Stromal cell of bone marrow (primary cell): ENCODE measurements at places on chromosomes 3 and 15.

- DNase-seq, result no peak
These were observed 28.6 kb downstream of the SOX14 start for GRCh38 chr3:137792626-137793271.

GRCh38 chr3:49614936-49615335 lies 59.2 kb upstream of the APEH start:
- no peak for DNase-seq

DNA sequence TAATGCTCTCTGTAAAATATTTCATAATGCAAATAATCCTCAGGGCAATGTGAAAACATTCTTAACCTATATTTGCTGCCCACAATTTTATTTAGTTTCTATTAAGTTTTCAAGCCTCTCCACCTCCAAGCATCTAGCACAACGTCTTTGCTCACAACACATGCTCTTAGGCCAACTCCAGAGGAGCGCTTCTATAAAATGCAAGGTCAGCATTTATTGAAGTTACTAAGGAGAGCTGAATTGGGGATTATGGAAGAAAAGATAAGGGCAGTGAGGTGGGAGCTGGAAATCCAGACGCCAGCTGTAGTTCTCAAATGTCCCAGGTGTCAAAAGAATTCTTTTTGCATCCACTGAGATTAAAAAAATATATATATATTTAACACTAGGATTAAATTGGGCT lies 996 bp downstream of the RABL3 start:
- DNase-seq, result no peak

DNA sequence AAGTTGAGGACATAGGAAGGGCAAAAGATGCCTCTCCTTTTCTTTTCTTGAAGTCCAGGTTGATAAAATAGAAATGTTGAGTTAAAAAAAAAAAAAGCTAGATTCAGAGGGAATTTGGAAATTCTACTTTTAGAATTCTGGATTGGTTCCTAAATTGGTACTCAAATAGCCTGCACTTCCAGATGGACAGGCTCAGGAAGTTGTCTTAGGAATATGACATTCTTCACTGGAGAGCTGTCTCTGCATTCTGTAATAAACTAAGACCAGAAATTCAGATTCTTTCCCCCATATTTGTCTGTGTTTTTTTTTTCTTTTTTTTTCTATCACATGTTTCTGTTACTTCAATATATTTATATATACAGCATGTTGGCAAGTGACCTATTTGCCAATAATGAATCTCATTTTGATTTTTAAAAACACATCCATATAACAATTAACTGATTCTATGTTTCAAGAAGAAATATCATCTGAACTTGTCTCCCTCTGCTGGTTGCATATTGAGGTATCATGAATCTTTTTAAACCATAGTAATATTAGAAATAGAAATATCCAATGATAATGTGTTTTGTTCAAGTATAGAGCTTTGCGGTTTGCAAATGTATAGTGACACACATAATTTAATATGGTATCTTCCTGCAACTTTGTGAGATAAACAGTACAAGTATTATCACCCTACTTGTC lies 8.5 kb upstream of the LSAMP start:
- DNase-seq, result no peak

DNA sequence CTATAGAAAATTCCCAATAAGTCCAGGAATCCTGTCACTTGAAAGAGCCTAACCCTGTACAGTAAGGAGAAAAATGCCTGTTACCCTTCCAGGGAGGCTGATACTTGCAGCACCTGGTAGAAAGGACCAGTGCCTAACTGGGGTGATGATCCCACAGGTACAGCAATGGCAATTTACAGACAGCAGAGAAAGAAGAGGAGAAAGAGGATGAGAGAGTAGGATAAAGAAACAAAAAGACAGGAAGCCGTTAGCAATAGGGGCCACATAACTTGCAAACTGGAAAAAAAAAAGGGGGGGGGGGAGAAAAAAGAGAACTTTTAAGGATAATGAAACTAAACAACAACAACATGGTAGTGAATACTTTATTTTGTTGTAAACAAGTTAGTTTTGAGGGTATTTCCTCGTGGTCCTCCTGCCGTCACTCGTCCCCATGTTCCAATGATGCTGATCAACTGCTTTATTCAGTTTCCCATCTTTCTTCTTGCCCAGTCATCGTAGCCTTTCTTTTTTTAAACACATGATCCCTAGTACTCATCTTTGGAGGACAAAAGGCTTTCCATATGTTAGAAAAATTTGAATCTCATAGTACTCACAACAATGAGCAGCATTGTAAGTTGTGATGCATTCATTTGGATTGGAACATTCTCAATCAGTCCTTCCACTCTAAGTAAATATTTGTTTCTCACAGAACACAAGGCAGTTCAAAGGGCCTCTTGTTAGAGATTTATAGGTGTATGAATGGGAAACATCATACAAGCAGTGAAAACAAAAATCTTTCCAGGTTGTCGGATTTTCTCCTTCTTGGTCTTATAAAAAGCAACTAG lies 8.6 kb downstream of the TM4SF1 start:
- DNase-seq, result no peak

DNA sequence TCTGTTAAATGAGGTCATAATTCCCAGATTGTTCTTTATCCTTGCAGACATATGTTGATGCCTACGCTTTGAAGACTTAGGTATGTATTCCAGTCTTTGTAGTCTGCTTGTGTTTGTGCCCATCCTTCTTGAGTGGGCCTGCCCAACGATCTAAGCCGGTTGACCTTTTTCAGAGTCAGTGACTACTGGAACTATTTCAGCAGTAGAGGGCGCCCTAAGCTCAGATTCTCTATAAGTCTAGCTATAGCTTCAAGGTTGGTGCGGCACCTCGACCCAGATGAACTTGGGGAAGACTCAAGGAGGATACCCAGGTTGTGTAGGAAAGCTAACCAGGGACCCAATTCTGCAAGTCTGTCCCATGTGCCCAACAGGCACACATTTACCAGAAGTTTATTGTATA lies 228.8 kb upstream of the PPP2R3A start:
- no peak for DNase-seq

GRCh38 chr15:28128031-28128430 lies 28.9 kb upstream of the OCA2 start:
- no peak for DNase-seq

DNA sequence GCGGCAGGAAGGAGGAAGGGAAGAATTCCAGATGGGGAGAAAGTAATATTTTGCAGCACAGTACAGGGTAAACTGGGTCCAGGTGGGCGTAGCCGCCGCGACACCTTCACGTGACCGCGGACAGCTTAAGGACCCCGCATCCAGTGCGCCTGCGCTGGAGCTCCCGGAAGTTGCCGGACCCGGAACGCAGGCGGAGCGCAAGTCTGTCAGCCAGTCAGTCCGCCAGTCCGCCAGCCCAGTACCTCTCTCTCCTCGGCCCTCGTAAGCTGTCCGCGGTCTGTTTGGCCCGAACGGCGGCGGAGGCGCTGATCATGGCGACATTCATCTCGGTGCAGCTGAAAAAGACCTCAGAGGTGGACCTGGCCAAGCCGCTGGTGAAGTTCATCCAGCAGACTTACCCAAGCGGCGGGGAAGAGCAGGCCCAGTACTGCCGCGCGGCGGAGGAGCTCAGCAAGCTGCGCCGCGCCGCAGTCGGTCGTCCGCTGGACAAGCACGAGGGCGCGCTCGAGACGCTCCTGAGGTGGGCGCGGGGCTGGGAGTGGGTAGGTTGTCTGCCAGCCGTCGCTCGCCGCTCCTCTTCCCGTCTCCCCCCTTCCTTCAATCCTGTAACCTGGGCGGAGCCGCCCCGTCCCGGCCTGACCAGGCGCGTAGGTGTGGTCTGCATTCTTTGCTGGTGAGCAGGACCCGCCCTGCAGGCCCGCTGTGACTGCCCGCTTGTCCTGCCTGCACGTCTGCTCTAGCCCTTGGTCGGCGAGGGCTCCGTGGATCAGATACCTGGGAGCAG lies at the start of gene PDCD6IP:
Gene PDCD6IP (plus strand): TSS at position 213 of the 784 bp plus-strand sequence. CDS start 99 bp downstream, at position 312.
- DNase-seq, result peak; percentile 71

DNA sequence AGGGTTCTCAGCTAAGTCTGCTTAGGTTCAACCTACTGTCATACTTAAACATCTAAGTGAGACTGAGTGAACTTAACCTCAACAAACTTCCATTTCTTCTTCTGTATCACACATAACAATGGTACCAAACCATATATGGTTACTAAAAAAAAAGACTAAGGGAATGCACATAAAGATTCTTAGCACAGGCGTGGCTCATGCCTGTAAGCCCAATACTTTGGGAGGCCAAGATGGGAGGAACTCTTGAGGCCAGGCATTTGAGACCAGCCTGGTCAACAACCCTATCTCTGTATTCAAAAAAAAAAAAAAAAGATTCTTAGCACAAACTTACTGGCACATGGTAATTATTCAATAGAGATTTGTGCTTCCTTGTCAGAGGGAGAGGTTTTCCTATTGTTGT lies 57.9 kb downstream of the ACAP2 start:
- DNase-seq, result no peak

- DNase-seq, result no peak
These were observed 11.2 kb upstream of the SEMA4B start for GRCh38 chr15:90189781-90190467.

GRCh38 chr3:148546959-148547358 lies 150.7 kb upstream of the AGTR1 start:
- DNase-seq, result no peak

DNA sequence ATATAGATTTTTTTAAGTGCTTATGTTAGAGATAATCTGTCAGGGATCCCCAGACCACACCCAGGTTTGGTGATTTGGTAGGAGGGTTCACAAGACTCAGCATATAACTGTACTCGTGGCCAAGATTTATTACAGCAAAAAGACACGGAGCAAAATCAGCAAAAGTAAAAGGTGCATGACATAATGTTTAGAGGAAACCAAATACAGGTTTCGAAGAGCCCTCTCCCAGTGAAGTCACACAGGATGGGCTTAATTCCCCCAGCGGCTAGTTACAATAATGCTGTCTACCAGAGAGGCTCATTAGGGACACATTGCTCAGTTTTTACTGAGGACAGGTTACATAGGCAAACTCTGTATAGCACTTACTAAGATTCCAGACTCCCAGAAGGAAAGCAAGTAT lies 36.5 kb downstream of the MYO5A start:
- DNase-seq, result no peak

DNA sequence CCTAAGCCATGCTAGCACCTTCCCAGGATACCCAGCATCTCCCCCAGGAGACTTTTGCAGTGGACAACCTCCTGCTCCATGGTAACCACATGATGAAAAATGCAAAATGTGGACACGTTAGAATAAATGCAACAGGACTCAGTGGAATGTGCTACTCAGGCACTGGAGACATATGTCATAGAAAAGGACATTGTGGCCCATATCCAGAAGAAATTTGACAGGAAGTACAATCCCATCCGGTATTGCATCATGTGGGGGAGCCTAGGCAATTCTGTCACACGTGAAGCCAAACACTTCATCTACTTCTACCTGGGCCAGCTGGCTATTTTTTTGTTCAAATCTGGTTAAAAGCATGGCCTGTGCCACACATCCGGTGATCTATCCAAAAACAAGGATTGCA lies 227.2 kb upstream of the GPR149 start:
- no peak for DNase-seq
